ENCODE measurements at places on chromosomes 7 and 10. TPM values are rescaled to one million over a fixed set of nuclear protein-coding genes. Genes with fewer than 3 reads are reported as not detected.

DNA sequence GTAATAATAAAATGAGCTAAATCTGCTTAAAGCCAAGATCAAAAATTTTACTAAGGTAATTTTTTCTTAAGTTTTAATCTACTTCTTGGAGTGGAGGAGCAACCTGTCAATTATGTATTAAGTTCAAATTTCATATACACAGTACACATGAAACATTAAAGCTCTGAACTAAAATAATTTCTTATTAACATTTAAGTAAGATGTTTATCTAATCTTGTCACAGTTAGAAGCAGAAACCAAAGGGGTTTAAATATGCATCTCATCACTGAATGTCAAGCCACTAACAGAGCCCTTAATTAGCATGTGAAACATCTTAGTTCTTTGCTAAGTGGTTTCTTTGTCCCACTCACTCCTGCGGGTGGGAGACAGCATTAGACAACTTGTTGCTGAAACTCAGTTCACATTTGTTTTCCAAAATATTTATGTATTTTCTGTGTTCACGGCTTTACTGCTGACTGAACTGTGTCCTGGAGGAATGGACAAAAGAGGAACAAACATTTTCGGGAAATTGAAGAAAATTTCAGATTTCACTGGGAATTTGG, 130.9 kb upstream of the MBL2 start:
- DNase-seq, result no peak

DNA sequence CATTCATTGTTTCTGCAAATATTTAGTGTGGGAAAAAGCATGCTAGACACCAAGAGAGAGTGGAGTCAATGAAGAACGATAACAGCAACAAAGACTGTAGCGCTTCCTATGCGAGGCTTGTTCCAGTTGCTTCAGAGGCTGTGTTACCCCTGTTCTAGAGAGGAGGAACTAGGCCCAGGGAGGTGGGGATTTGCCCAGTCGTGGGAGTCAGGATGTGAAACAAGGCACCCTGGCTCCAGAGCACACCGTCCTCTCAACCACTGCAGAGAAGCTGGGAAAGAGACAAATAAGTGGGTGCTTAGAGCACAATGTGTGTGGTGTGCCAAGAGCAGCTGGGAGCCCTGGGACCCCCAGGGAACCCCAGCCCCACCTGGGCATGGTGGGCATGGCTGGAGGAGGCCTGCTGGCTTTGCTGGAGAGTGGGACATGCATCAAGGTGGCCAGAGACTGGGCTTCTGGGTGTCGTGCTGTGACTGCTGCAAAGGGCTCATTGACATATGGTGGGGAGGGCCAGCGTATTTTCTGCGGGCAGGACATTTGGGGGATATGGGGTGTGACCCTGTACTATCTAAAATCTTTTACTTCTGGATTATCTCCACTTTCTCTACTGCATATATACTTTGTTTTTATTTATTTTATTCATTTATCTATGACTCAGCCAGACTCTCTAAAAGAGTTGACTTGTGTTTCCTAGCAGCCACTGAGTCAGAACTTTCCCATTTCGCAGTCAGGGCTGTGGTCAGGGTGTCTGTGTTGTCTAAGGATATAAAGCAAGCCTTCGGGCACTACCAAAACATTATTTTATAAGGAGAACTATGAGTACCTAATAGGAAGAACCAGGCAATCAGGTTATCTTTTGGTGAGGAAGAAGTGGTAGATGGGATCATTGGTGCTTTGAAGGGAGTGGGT, 95.4 kb downstream of the TCF7L2 start:
- DNase-seq, result no peak

- DNase-seq, result peak; percentile 27
Measured at GRCh38 chr7:158830211-158830723, 958 bp upstream of the ESYT2 start.

GRCh38 chr10:75334720-75335119, 66.8 kb downstream of the ZNF503 start:
- DNase-seq, result no peak

DNA sequence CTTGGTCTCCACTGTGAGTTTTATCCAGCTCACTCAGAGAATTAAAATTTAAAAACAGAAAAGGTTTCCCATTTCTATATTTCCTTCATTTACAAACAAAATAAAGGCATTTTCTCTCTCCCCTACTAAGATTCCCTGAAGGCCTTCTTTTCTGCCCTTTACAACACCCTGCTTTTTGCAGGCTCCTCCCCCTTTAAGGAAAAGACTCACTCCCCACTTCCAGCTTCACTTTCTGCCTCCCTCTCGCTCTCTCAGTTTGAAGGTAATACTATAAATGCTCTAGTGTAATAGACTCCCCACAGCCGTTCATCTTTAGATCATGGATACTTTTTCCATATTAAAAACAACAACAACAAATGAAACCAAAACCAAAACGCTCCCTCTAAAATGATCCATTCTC, 53.3 kb downstream of the CDHR3 start:
- DNase-seq, result no peak

DNA sequence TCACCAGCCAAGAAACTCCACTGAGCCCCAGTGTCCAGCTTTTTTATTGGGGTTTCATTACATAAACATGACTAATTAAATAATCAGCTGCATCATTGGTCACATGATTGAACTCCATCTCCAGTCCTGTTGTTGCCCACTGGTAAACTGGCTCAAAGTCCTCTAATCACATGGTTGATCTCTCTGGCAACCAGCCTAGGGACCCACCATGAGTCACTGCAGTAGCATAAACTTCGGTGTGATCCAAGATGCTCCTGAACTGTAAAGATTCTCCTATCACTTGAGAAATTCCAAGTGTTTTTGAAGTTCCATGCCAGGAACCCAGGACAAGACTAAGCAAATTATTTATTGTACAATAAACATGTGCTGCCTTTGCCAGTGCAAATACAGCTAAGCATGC, 130.4 kb upstream of the AUTS2 start:
- no peak for DNase-seq

DNA sequence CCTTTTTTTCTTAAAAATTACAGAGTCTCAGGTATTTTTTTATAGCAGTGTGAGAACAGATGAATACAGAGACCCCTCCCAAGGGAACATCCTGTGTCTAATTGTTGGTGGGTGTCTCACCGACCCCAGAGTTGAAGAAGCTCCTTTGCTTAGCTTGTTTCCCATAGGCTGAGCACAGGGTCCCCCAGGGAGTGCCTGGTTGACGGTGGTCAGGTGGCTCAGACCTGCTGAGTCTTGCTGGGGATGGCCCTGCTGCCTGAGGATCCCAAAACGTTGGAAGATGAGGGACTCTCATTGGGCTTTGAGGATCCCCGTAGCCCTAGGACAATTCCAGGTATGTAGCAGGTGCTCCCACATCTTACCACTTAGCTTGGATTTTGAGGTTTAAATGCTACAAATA, 19.5 kb downstream of the SCART1 start:
- no peak for DNase-seq

DNA sequence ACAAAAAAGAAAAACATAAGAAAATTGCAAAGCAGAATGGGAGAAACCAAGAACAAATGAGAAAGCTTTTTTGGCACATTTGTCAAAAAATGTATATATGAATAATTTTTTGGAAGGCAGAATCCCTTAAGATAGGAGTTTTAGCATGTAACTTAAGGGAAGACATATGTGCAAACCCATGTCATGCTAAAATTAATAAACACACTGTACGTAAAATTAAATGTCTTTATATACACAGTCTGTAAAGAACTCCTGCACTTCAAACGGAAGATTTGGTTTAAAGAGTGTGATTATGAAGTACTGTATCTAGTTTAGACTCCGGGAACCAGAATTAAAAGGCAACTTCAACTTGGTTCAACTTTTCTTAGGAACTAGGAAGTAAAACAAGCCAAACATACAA, 369.9 kb upstream of the TEX47 start:
- no peak for DNase-seq

GRCh38 chr10:33819206-33819605, 484.7 kb upstream of the NRP1 start:
- no peak for DNase-seq

DNA sequence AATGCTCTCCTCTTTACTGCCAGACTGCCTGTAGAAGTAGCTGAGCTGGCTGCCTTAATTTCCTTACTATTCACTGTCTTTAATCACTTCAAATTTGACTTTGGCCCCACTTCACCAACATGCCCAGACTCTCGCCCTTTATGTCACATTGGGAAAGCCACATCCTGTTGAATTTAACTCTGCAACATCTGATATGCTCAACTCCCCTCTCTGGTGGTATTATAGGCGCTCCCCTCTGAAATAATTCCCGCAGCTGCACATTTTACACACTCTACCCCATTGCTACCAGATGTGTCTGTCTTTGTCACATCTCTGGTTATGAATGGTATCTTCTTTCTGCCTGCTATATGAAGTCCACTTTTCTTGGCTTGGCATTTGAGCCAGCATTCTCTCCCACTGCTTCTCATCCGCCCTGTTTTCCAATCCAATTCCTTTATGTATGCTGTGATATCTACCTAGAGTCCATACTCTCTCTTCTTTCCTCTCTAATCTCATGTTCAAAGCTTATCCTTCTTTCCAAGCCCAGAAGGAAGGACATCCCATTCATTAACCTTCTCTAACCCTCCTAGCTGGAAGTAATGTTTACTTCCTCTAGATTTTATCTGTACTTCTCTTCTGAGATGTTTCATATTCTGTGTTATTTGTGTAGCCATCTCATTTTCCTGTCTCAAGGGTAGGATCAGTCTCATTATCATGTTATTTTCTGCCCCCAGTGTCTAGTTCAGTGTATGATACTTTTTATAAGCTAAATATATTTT, 134.5 kb downstream of the ST7 start:
- no peak for DNase-seq

OR2A5 gene
- total RNA-seq, result not detected

TAS2R40 gene
- not detected for total RNA-seq

PTPN20 gene
- 18.8 TPM for total RNA-seq

MAP3K8 gene
- total RNA-seq, result 4.9 TPM
